ENCODE measurements at places on chromosomes 16 and 17.

DNA sequence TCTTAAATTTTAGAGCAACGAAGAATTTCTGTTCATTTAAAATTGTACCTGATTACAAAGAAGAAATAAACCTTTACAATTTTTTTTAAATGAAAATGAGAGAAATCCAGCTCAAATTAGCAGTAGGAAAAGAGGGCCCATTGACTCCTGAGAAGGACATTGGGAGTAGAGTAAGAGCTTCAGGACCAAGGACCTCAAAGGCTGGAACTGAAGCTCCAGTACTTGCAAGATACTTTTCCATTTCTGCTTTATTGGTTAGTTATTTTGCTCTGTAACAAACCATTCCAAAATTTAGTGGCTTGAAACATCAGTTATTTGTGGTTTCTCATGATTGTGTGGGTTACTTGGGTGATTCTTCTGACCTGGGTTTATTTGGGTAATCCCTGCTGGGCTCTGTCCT is 165.9 kb downstream of the PRKCB start:
- DNase-seq = no peak

DNA sequence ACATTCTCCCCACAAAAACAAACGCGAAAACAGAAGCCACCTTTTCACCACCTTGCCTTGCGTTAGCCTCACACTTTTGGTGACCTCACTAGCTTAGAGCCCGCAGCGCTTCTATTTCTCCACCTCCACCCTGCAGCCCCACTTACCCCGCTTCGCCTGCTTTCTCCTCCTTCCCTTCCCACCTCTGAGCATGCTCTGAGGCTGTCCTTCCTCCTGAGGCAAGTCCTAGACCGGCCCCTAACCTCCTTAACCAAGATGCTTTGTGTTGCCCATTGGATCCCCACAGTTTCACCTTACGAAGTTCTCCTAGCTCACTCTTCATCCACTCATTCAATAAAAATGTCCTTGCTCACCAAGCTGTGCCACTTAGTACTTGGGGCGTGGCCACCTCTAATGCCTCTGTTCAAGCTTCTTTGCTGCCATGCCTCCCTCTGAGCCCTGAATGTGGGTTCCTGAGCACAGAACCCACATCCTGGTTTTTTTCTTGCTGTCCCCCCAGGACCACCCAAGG is 1.3 kb downstream of the GNGT2 start:
- DNase-seq = no peak

- DNase-seq = no peak
Observed at GRCh38 chr16:78962457-78962929, 638.0 kb downstream of the MAF start.

DNA sequence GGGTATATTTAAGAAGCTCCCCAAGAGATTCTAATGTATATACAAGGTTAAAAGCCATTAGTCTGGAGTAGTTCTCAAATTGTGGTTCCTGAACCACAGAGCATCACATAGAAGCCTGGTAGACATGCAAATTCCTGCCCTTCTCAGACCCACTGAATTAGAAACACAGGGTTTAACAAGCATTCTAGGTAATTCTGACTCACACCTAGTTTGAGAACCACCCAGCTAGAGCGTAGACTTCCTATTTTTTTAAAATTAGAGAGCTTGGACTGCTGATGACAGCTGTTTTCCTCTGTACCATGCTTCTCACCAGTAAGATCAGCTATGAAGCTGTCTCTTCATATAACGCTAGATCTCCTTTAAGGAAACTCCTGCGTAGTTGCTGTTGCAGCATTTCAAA is 50.6 kb downstream of the HS3ST3B1 start:
- no peak for DNase-seq

GRCh38 chr17:68511671-68512246 is 471 bp upstream of the PRKAR1A start:
- DNase-seq = peak; percentile 62

DNA sequence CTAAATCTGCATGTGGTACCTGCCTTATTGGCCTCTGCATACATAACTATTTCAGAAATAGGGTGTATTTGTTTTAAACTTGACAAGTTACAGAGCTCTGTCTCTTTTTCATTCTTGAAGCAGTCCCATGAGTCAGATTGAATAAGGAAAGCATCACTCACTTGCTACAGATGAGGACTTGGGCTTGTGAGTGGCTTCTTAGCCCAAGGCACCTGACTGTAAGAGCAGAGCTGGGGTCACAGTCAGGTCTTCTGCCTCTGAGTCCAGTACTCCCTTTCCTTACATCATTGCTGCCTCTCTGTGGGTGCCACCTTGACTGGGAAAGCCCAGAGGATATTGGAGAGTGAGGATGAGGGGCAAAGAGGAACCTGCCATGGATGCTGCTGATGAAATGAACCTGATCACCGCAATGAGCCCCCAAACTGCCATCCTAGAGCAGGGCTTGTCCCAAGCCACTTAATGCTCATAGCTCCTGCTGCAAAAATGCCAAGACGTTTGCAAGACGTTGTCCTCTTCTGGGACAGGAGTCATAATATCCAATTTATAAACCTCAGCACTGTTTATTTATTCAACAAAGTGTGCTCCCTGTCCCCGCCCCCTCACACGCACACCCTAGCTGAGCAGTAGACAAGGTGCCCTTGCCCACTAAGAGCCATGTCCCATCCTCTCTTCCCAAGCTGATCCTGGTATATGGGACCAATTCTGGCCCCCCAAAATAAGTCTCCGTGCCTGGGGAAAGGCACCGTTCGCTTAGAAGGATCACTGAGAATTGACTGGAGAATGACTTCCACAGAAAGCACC is 74.1 kb downstream of the CCDC182 start:
- DNase-seq = no peak

GRCh38 chr17:55433629-55434422 is 12.2 kb upstream of the MMD start:
- no peak for DNase-seq

- no peak for DNase-seq
Observed at GRCh38 chr16:81266680-81267095, 28.2 kb downstream of the BCO1 start.

GRCh38 chr16:70551788-70552187 is 28.2 kb downstream of the SF3B3 start:
- no peak for DNase-seq

DNA sequence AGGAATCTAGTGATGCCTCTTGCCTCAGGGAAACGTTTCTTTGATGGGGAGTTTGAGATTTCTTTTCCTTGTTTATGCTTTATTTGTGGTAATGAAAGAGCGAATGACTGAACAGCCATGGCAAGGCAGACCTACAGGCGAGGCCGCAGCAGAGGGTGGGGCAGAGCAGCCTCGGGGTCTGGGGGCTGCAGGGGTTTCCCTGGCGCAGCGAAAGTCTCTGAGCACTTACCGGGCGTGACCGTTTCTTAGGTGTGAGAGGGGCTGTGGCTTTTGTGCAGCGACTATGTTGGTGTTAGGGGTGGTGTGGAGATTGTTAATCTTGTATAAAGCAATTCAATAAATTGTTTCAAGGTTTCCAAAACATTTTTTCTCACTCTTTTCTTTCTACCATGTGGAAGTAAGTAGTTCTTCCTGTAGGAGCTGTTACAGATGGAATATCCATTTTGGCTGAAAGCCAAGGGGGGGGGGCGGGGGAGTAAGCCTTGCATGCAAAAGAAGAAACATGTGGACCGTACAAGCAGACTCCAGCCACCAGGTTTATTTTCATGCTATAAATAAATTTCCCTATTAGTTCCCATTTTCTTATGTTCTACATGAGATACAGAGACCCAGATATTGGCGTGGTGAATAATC is 34.8 kb downstream of the UBN1 start:
- no peak for DNase-seq

Data from stimulated activated CD4-positive, alpha-beta T cell treated with anti-CD3 and anti-CD28 coated beads, Interleukin-12 subunit alpha, Interleukin-12 subunit beta, amount 100 ng/mL, for 4 hours (primary cell).